NCI-H1436 treated with DMSO at 0.1 percent for 48 hours (cell line): ENCODE measurements at places on chromosomes 6 and 20.

GRCh38 chr6:166908811-166909210, 47.5 kb downstream of the RNASET2 start:
- DNase-seq, result no peak

DNA sequence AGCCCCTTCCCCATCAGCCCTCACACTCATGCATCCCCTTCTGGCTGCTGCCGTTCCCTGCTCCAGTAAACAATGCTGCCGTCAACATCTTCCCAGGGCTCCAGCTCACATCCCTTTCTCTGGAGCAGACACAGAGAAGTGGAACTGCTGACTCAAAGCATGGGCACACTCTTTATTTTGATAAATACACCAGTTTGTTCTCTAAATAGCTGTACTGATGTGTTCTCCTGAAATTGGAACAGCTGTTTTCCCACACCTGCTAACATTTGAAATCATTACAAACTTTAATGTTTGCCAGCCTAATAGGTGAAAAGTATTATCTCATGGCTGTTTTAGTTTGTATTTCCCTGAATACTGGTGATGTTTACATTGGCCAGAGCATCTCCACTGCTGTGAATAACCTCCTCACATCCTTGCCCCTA, 102.1 kb upstream of the NXT1 start:
- DNase-seq, result no peak

- DNase-seq, result no peak
These were observed 62.7 kb downstream of the FYN start for GRCh38 chr6:111810294-111811131.

DNA sequence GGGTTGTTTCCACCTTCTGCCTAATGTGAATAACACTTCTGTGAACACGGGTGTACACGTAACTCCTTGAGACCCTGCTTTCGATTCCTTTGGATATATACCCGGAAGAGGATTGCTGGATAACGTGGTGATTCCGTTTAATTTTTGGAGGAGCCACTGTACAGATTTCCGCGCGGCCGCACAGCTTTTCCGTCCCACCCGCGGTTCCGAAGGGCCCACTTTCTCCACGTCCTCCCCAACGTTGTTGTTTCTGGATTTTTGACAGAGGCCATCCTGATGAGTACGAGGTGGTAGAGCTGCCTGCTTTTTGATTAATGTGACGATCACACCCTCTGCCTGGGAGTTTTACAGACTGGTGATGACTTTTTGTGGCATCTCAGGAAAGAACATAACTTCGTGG, 114.0 kb downstream of the MYLK4 start:
- no peak for DNase-seq

- DNase-seq, result no peak
These were observed 51.4 kb downstream of the SRC start for GRCh38 chr20:37397076-37397953.

DNA sequence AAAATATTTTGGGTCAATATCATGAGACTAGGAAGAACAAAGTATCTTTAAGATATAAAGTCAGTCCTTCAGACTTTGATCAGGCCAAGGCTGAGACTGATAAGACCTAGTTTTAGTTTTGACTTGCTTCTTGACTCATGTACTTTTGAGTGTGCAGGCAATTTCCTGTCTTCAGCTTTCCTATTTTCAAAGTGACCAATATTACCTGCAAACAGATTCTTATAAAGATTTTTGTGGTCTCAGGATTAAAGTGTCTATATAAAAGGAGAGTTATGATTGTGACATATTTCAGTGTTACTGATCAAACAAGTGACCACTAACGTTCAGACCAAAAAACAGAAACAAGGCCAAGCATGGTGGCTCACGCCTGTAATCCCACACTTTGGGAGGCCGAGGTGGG, 36.0 kb upstream of the AKIRIN2 start:
- no peak for DNase-seq

DNA sequence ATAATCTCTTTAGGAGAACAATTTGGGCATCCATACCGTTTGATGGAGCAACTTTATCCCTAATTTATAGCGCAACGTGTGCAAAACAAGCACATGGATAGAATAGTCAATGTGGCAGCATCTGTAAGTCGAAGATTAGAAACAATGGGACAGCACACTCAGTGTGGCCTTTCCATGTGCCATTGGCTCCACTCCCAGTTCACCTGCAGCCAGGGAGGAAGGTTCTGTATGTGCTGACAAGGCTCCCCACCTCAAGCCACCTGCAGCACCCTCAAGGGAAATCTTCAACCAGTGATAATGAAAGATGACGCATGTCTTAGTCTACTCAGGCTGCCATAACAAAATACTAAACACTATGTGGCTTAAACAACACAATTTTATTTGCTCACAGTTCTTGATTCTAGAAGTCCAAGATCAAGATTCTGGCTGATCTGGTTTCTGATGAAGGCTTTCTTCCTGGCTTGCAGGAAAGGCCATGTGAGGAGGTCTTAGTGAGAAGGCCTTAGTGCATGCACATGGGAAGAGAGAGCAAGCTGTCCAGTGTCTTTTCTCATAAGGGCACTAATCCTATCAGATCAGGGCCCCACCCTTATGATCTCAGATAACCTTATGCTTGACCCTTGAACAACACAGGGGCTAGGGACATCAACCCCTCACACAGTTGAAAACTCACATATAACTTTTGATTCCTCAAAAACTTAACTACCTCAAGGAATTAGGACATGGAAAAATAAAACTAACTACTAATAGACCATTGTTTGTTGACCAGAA, 34.9 kb upstream of the SHLD1 start:
- DNase-seq, result no peak

GRCh38 chr6:146543211-146543939, at the start of gene RAB32:
RAB32 (plus strand) TSS chr6:146543833; CDS start chr6:146543872, 39 bp downstream.
- DNase-seq, result no peak

- DNase-seq, result no peak
These were observed 78.4 kb upstream of the PMEPA1 start for GRCh38 chr20:57787990-57788781.

DNA sequence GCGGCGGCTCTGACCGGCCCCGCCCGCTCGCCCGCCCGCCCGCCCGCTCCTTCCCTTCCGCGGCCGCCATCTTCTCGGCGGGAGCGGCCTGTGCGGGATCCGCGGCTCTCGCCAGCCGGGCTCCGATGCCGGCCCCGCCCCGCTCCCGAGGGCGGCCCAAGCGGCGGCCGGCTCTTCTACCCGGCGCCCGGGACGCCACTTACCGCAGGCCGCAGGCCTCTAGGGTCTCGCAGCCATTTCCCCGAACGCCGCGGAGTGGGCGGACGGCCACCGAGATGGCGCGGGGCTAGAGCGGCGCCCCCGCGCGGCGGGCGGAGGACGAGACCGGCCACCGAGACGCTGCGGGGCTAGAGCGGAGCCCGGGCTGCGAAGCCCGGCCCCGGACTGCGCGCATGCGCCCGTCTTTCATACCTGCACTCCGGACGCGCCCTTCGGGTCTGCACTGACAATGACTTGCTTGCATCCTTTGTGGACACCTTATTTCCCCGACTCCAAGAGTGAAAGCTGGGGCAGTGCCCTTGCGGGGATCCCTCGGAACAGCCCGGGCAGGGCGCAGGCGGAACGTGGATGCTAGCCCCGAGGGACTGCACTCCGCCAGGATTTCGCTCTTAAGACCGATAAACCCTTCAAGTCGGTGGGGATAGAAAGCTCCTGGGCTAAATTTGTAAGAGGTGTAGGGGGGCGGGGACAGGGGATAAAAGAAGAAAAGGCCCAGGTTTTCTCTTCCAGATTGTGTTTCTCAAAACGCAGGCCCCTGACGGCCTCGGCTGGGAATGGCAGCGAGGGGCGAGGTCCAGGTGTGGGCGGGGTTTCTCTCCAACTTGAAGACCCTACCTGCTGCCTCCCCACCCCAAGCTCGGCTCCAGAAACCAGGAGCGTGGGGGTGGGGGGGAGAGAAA, at the start of gene DIDO1:
Gene DIDO1 (minus strand): TSS at position 277 of the 899 bp plus-strand sequence.
- peak; percentile 71 for DNase-seq

DNA sequence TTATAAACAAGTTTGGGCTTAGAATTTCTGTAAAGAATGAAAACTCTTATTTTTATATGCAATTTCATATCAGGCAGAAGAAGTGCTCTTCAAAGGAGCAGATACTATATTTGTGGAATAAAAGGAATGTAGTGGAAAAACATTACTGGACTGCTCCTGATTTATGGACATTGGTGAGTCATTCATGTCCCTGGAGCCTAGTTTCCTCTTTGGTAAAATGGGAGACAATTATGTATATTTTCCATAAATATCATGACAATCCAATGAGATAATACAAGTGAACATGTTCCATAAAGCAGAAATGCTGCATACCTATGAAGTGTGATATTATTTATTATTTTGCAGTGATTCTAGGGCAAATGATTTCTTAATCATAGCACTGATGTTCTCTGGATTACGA, 445.8 kb upstream of the CITED2 start:
- DNase-seq, result no peak

DNA sequence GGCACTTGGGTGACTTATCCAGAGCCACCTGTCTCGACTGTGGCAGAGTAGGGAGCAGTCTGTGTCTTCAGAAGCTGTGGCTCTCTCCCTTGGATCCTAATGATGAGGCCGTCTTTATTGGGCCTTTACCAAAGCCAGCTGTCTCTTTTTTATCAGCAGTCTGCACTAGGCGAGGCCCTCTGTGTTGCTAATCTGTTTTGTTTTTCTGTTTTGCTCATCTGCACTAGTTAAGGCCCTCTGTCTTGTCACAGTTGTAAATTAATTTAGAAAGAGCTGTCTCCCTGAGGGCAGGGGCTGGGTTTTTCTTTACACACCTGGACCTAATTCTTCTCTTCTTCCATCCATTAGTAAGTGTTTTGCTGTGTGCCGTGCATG, 45.0 kb downstream of the CDS2 start:
- no peak for DNase-seq

DNA sequence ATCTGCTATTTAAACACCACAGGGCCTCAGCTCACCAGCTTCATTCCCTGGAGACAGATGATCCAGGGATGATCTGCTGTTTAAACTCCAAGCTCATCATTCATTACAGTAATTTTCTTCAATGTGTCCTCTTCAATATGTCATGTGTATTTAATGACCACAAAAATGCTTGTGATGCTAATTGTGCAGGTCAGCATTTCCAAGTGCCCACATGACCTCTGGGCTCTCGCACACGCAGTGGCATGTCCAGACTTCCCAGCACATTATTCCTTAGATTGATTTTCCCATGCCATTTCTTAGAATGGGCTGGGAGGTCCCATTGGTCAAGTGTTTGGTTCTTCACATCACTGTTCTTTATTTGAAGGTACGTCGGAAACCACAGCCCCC, 434.4 kb downstream of the HAO1 start:
- DNase-seq, result no peak

DNA sequence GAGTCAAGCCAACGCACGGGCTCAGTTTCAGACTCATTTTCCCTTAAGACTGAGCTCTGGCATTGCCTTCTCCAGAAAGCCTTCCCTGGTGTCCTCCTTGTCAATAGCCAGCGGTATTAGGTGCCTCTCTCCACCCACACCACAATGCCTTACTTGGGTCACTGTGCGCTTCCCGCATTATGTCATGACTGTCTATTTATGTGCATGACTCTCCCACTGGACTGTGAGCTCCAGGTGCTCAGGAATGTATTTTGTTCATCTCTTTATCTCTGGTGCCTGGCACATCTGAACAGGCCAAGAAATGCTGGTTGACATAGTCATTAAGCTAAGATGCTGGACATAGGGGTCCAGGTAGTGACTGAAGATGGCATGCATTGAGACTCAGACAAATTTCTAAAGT, 42.7 kb downstream of the DAAM2 start:
- DNase-seq, result no peak
